Esophagus squamous epithelium (tissue), 5 donors: ENCODE measurements at places on chromosomes 11 and 22.

DNA sequence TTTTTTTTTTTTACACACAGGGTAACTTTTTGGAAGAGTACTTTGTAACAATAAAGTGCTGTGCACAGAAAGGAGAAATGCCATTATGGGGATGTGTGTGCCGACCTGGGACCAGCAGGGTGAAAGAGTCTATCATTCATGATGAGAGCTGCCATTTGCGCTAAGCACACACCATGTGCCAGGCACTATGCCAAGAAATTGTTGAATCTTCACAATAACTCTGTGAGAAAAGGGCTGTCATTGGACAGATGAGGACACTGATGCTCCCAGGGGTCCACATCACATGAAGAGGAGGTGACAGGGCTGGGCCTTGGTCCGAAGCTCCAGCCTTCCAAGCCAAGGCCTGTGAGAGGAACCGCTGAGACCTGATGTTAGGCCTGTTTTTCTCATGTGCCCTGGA is 5.6 kb downstream of the DUSP18 start:
- DNase-seq = no peak

DNA sequence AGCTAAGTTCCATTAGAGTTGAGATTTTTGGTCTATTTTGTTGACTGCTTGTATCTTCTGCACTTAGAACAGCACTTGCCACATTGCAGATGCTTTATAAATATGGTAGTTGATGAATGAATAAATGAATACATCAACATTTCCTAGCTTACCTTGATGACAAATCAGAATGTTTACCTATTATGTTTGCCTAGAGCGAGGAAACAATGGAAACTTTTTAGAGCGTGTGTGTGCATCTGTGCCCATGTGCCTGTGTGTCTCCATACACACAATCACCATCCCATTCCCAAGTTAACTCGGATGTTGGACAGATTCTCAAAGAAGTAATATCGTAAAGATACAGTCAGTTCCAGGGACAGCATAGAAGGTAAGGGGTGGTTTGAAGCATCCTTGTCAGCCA is 139.1 kb downstream of the DBX1 start:
- no peak for DNase-seq

DNA sequence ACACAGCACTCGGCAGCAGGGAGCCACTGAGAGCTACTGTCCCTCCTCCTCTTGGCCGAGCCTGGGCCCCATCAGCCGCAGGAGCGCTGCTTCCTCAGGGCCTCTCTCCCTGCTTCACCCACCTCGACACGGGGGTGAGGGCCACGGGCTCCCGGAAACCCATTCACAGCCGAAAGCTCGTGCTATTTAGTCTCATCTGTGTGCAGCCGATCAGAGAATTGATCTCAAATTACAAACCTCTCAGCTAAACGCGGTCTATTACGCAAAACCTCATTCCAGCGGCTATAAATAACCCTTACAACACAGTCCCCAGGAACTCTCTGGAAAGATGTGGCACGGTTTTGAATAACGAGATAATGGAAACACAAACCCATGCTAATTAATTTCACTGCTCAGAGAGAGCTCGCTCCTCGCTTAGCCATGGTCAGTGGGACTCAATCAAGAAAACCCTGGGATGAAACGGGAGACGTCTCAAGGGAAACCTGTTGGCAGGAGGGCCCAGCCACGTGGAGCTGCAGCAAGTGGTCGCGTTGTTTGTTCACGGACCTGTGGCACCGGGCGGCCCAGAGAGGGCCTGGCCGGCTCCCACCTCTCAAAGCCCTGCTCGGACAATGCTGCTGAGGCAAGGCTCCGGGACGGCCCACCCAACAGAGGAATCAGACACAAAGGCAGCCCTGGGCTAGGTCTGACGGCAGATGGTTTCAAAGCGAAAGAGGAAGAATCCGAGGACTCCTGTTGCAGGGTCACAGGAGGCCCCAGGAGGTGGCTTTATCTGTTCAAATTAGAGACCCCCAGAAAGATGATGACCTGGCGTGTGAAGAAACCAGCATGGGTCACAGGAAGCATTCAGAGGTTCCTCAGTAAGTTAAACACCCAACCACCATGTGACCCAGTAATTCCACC is 210.5 kb downstream of the CTTN start:
- no peak for DNase-seq

DNA sequence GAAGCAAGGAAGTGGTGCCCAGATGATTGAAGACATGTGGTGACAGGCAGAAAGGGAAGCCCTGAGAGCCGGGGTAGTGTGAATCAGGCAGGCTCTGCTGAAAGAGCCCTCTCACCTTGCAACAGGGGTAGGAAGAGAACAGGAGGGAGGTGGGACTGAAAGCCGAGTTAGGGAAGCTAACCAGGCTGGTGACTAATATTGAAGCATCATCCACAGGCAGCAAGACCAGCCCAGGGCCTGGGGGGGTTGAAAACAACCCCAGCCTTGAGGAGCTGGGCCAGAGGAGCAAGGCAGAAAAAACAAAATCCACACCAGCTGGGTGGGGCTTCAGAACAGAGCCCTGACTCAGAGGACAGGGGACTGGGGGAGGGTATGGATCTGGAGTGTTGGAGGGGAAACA is 35.0 kb upstream of the CRTAM start:
- DNase-seq = no peak

- DNase-seq = no peak
Observed at GRCh38 chr11:64004590-64004984, 18.3 kb downstream of the OTUB1 start.

DNA sequence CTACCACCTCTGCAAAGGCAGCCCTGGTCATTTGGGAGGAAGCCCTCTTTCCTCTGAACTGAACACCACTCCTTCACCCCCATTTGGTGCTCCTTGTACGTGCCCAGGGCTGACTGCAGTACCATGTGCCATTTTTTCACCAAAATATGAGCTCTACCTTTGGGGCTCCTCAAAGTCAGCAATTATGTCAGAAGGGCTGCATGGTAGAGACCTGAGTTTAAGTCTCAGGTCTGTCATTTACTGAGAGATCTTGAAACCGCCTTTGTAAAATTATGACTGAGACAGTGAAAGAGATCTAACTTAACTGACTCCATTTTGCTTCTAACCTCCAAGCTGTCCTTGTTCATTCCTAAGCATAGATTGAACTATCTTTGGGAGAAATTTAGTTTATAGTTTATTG is 58.0 kb downstream of the THAP12 start:
- DNase-seq = no peak

DNA sequence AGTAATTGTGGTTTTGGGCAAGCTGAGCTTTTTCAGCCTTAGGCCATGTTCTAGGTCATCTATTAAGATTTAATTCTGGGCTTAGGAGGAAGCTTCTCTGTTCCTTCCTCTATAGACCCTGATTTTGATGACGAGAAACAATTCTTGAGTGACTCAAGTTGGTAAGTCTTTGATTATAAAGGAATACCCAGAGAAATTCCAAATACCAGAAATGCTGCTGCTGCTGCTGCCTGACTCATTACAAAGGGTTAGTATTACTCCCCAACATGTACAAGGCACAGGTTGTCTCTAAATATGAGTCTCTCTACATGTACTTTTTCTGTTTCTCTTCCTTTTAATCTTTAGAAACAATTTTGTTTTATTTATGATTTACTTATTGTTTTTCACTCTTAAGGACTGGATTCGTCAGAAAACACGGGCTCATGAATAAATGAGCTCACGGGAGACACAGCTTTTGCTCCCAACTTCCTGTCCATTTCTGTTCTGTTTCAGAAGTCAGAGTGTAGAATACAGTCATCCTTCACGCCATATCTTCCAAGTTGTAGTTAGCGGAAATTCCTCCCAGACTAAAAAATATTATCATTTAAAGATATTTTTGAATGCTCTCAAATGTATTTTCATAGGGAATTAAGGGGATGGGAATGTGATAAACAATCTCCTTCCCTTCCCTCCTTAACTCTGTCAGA is 31.8 kb upstream of the RBMXL2 start:
- DNase-seq = no peak

DNA sequence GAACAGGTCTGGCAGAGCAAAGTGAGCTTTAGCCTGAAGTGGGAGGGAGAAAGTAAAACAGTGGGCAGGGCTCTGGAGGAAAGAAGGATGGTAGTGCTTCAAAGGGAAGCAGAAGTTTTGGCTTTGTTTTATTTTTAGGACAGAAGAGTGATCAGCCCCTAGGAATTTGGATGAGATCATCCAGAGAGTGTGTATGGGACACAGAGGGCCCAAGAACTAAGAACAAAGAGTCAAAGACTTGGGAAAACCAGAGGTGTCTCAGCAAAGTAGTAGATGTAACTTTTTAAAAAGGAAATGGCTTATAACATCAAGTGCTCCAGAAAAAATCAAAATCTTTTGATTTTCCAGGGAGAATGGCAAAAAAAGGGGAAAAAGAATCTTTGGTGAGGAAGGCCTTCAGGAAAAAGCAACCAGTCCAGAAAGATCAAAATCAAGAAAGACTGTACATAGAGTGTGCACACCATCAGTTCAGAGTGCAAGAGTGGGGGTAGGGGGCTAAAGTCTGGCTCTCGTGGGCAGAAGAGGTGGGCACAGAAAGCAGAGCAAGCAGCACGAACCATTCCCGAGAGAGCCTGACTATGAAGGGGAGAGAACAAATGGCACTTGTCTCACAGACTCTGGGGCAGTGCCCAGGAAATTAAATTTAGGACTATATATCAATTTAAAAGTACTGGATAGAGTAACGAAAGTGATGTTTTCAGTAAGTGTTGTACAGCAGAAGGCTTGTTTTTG is 30.0 kb downstream of the MAPK1 start:
- no peak for DNase-seq

GRCh38 chr22:21657020-21657359 is 8.8 kb upstream of the PPIL2 start:
- no peak for DNase-seq

DNA sequence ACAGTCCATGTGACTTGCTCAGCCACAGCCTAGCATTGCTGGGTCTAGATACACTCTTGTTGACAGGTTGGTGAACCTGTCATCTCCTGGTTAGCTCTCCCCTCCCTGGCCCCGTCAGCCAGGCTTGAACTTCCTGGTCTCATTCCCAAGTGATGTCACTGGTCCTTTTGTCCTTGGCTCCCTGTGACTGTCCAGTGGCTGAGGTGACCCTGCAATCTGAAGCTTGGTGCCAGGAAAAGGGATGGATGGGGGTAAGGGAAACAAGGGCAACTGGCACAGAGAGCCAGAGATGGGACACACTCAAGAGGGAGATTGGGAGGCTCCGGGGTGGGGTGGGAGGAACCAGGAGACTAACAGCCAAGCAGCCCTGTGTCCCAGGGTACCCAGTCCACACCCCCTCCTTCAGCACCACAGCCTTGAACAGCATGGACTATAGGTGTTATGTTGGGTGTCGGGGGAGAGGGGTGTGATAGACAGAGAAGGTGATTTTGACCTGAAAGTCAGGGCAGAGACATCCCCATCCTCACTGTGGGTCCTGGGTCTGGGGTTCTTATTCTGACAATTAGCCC is 63.8 kb upstream of the THY1 start:
- no peak for DNase-seq

DNA sequence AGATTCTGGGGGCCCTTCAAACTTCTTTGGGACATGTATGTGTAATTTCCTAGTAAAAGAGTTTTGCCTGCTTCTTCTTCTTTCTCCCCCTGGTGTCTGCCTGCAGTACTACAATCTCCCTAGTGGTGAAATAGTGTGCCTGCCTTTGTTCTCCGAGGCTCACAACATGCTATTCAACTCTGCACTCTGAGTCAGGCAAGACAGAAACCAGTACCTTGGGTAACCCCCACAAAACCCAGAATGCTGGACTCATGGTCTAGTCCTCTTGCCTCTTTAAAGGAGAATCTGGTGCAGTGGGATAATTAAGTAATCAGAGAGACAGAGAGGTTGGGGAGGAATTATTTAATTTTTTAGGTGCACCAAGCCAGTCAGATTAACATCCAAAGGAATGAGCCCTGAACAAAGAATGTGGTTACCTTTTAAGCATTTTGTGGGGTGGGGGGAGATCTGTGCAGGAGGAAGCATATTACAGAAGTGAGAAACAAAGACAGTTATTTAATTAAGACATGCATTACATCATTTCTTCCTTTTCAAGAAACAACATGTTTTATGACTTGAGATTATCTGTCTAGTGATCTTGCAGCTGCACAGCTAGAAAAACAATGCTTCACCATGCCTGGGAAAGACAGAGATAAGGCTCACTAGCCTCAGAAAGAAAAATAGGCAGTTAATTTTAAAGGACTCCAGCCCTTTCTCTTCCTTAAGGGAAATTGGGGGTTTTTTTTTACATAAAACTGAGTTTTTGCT is 11.0 kb upstream of the MS4A6A start:
- no peak for DNase-seq

GRCh38 chr11:85746670-85747069 is 60.7 kb upstream of the CCDC89 start:
- DNase-seq = no peak

DNA sequence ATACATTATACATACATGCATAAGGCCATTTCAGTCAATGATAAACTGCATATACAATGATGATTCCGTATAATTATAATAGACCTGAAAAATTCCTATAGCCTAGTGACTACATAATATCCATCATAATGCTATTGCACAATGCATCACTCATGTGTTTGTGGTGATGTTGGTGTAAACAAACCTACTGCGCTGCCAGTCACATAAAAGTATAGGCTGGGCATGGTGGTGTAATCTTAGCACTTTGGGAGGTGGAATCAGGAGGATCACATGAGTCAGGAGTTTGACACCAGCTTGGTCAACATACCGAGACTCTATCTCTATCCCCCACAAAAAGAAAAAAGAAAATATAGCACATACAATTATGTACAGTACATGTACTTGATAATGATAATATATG is 163.7 kb upstream of the DDI1 start:
- DNase-seq = no peak

DNA sequence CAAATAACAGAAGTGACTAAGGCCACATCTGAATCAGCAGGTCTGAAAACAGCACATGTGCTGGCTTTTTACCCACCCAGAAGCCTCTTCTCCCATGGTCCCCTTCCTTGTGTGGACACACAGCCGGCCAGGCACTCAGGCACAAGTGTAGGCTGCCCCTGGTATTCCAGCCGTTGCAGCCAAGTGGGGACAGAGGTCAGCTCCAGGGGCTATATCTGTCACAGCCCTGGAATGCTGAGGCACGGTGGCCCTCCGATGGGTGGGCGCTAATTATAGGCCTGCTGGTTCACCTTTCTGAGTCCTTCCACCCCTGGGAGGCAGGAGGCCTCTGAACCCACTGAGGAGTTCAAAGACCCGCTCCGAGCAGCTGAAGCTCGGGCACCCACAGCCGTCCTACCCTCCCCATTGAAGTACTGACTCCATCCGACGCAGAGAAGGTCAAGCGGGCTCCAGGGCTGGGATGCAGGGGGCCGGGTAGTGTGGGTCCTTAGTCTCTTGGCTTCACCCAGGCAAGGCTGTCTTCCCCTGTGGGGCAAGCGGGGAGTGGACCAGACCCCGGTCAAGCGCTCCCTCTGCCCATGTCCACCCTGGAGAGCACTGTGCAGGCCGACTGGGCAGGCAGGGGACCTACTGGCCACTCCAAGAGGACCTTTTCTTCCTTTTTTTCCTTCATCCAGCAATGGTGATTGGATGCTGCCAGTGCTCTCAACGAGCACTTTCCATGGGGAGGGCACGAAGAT is 14.3 kb downstream of the FGF3 start:
- DNase-seq = no peak
